ENCODE measurements at places on chromosomes 5 and 9.

DNA sequence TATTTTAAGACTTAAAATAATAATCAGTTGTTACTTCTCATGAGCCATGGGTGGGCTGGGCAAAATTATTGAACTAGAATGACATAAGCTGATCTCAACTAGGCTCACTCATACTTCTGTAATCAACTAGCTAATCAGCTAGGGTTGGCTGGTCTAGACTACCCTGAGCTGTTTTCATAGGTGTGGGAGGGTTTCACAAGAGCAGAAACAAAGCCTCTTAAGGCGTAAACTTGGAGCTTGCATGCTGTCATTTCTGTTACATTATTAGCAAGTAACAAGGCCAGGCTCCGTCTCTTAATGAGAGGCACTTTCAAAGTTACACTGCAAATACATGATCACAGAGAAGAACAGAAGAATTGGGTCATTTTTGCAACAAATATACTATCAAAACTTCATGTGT, 57.2 kb upstream of the GHR start:
- ATAC-seq: no peak

- no peak for ATAC-seq
These were observed 20.1 kb upstream of the HAPLN1 start for GRCh38 chr5:83740741-83741140.

DNA sequence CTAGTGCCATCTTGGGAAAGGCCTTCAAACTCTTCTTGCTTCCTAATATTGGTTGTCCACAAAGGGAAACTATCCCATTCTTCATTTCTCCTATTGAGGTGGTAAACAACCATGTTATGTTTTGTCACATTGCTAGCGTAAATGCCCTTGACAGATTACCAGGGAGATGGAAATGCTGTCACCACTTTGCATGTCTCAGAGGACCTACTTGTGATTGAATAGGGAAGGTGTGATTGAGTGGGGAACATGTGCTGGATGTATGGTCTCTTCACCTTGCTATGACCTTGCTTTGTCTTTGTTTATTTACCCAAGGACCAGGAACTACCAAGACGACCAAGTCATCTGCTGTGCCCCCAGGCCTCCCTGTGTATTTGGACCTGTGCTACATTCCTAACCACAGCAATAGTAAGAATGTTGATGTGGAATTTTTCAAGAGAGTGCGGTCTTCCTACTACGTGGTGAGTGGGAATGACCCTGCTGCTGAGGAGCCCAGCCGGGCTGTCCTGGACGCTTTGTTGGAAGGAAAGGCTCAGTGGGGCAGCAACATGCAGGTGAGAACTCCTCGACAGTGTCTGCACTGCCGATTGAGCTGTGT, 96.1 kb downstream of the MAP1B start:
- no peak for ATAC-seq

DNA sequence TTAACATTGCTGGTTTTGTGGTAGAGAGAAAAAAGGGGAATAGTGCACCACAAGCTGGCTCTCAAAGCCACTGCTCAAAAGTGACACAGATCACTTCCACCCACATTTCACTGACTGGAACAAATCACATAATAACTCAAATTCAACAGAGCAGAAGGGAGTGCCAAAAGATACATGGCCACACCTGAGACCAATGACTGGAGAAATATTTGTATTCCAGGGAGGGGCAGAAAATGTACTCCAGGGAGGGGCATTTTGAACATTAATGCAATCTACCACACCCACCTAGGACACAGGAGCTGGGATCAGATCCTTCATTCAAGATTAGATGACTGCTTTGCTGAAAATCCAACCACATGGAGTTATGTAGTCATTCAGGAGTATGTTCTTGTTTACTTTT, 44.8 kb upstream of the ALDOB start:
- ATAC-seq: no peak

DNA sequence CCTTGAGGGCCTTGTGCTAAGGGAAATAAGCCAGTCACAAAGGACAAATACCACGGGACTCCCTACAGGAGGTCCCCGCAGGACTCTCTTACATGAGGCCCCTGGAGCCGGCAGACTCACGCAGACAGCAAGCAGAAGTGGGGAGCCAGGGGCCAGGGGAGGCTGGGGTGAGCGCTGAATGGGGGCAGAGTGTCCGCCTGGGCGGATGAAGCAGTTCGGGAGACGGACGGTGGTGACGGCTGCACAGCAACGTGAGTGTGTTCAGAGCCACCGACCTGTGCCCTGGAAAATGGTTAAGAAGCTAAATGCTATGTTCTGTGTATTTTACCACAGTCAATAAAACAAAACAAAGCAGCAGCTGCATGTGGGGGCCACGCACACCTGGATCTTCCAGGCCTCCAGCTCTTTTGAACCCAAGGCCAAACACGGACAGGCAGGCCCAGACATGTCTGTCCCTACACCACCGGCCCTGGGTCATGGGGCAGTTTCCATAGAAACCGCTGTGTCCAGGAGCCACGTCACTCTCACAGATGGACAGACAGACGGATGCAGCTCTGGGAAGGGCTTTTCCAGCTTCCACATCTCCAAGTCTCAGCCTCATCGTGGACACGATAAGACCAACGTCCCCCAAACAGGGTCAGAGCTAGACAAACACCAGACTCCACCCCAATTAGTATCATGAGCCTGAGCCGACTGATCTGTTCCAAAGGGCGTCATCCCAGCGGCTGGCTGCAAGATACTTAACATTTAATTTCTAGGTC, 103.9 kb downstream of the VAV2 start:
- no peak for ATAC-seq

Data from motor neuron (in vitro differentiated cells).